ENCODE measurements at places on chromosomes 2 and 18.

- DNase-seq = no peak
Observed at GRCh38 chr18:54995421-54996143, 36.3 kb upstream of the CCDC68 start.

DNA sequence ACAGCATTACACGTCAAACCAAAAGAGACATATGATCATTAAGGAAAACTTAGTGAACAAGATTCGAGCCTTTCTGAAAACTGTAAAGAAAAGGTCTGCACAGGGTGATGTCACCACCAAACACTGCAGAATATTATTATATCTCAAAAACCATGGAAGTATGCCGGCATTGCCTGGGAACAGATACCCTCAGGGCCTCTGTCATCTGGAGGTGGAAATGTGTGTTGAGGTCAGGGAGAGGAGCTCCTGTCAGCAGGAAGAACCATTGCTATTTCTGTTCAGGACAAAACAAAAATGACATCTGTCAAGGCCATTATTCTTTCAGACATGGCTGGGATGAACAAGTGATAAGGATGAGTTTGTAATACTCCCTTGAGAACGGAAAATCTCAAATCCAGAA, 365.9 kb upstream of the TRIB2 start:
- DNase-seq = no peak

- DNase-seq = no peak
Observed at GRCh38 chr2:7792031-7792651, 874.9 kb downstream of the RNF144A start.

- no peak for DNase-seq
Observed at GRCh38 chr2:102591491-102592045, 27.8 kb upstream of the SLC9A2 start.

DNA sequence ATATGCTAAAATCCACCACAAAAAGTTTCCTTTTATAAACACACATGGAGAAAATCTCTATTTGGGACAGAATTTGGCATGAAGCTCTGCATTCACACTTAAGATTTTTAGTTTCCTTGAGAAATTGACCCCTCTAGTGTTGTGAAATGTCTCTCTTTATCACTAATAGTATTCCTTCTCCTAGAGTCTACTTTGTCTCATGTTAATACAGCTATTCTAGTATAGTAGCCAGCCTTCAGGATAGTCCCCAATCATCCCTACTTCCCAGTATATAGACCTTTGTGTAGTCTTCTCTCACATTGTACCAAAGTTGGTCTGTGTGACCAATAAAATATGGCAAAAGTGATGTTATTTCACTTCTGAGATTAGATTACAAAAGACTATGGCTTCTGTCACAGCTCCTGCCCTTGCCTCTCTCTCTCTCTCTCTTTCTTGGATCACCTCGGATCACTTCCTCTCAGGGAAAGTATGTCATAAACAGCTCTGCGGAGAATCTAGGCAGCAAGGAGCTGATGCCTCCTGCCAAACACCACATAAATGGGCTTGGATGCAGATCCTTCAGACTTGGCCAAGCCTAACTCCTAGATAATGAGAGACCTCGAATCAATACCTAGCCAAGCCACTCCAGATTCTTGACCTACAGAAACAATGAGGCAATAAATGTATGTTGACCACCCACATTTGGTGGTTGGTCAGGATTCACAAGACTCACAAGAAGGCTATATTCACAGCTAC, 59.7 kb upstream of the NABP1 start:
- DNase-seq = no peak

GRCh38 chr2:101145406-101145805, 5.8 kb downstream of the TBC1D8 start:
- no peak for DNase-seq

GRCh38 chr18:25349926-25350487, 2.0 kb downstream of the ZNF521 start:
- DNase-seq = no peak

- DNase-seq = no peak
Observed at GRCh38 chr2:202122980-202123720, 50.1 kb downstream of the KIAA2012 start.

DNA sequence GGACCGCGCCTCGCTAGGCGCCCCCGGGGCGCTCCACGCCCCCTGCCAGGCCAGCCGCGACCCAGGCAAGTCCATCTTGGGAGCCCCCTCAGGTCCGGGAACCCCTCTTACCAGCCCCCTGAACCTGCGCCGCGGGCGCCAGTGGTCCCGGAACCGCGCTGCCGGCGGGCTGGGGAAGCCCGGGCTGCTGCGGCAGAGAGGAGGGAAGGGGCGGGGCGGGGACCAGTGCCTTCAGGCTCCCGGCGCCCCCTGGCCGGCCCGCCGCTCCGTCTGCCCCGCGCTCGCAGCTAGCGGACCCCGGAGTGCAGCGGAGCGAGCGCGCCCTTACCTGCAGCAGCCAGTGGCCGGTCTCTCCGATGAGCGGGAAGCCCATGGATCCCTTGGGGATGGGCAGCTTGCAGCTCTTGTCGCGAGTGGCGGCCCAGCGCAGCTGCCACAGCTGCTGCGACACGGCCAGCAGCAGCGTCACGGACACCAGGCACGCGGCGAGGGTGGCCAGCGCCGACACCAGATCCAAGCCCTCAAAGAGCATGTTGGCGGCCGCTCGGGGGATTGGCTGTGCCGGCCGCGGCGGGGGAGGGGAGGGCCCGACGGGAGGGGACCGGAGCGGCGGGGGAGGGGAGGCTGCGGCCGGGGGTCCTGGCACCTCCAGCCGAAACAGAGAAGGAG, at the start of gene CYP26B1:
Gene CYP26B1, minus strand, starts transcription at position 560 of the 669 bp plus-strand sequence. Its CDS starts 28 bp downstream, at position 532.
- DNase-seq = no peak

DNA sequence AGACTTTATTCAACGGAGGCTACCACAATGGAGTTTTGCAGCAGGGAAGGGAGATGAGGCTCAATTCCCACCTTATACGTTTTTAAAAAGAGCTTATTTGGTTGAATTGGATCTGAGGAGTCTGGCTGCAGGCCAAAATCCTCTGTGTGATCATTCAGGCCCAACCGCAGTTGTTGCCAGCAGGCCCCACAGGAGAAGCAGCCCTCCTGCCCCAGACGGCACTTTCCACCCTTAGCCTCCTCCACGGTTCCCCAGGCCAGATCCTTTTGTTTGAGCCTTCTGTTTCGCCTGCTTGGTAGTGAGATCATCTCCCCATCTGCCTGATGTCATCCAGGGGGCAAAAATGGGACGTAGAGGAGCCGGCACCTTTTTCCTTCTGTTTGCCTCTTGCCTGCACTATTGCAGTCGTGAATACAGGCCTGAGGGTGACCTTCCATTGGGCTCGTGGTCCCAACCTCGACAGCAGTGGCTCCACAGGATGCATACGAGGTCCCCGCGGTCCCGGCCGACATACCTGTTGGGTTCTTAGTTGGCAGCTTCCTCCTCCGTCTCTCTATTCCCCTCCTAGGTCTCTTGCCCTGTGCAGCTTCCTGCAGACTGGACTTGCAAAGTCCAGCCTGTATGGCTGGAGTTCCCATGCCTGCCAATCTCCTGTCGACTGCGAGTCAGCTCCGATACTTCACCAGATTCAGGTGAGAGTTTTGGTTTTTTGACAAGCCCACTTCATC, 9.3 kb upstream of the GPR35 start:
- DNase-seq = no peak

GRCh38 chr2:9261231-9261883, 54.7 kb downstream of the ASAP2 start:
- no peak for DNase-seq

DNA sequence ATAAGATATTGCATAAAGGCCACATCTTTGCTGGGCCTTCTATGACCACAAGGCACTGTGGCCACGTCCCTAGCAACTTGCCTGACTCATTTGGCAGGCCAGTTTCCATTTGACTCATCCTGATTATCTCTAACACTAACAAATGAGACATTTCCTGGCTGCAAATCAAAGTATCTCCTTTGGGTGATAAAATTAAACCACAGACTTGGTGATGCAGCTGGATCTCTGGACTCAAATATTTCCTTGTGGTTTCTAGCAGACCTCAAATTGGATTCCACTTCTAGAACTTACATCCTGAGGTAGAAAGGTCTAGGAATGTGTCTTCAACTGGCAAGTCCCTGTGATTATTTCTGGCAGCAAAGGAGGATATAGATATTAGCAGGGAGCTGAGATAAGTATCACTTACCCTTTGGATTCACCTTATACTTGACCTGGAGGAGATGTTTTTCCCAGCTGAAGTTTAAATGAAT, 167.9 kb upstream of the NXPH2 start:
- DNase-seq = no peak

DNA sequence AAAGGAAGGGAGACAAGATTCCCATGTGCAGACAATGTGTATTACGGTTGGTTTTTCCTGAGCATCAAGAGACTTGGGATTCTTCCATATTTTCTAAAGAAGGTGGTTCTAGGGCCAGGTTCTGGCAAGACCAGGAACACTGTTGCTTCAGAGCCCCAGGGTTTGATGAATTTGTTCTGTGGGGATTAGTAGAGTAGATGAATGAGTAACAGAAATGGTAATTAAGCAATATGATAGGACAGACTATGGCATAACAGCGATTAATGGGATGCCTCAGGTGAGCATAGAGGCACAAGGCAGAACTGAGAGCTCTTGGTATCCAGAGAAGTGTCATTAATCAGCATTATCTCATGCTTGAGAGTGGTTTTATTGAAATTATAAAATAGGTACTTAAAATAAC, 82.8 kb upstream of the PNPT1 start:
- DNase-seq = no peak

- DNase-seq = no peak
Observed at GRCh38 chr2:18078216-18078615, 199.7 kb downstream of the KCNS3 start.

DNA sequence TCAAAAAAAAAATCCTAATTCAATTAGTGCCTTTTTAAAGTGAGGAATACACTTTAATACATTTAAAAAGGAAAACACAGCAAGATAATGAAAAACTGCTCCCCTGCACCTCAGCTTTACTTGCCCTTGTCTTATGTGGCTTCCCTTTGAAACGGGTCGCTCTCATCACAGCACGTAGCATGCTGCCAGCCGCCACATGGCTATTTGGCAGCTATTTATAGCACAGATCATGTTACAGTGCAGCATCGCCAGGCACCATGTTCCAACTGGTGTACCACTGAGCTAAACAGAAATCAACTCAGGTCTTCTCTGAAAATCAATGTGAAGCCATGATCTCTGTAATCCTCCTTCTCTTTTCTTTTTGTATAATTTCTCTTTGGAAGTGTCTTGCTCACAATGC, 65.1 kb downstream of the TMEM182 start:
- DNase-seq = no peak

DNA sequence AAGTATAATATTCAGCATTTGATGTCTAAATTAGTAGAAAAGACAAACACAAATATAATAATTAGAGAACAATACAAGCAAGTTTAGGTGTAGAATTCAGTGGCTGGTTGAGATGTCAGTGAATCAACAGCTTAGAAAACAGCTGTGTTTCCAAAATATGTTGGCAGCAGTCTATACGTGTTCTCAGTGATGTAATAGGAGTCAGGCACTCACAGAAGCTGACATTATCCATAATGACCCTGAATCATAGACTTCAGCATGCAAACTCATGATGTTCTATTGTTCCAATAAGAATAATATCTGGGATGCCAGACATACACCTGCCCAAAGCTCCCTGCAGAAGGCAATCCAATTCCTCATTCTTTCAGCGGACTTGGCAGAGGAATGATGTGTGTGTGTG, 164.7 kb downstream of the SLC8A1 start:
- no peak for DNase-seq

DNA sequence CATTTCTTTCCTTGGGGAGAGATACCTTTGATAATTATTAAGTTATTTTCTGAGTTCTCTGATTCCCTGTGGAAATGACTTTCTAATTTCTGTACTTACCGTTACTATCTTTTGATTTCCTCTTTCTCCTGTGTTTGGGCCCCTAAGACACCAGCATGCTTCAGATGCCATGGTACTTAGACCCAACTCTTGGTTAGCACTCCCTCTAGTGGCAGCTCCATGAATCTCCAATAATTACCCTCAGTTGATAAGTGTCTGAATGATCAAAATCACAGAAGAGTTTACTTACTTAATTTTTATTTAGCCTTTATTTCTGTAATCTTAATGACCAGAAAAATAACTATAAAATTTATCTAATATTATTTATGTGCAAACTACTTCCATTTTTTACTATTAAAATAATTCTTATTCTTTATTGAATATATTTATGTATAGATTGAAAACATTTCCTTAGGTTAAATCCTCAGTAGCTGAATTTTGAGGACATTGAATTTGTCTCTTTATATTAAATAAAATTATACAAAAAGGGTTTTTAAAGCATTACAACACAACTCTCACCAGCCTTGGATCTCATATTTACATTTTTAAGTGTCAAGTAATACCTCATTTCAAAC, 300.4 kb downstream of the KCNS3 start:
- no peak for DNase-seq

- DNase-seq = no peak
Observed at GRCh38 chr2:19543663-19544383, 185.4 kb upstream of the OSR1 start.

- no peak for DNase-seq
Observed at GRCh38 chr18:79400591-79401381, 5.1 kb downstream of the NFATC1 start.

- DNase-seq = no peak
Observed at GRCh38 chr2:191152482-191153240, 1.9 kb upstream of the STAT4 start.

DNA sequence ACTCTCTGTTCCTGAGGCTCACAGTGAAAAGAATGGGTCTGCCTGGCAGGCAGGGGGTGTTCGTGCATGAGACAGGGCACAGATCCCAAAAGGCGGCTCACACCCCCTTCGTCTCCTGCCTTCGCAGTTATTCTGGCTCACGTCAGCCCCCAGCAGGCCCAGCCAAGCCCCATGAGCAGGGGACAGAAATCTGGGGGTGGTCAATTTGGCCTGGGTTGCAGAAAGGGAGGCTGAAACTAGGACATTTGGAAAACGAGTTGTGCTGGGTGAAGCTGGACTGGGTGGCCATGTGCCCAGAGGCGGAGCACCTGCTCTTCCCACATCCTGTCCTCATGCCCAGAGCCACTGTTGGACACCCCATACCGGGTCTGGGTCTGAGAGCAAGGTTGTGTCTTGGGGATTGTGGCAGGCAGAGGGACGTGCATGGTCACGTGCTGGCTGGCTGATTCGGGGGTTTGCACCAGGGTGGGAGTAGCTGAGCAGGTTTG, 99.0 kb upstream of the MCFD2 start:
- DNase-seq = no peak

- DNase-seq = no peak
Observed at GRCh38 chr18:79555885-79556284, 123.7 kb upstream of the CTDP1 start.

DNA sequence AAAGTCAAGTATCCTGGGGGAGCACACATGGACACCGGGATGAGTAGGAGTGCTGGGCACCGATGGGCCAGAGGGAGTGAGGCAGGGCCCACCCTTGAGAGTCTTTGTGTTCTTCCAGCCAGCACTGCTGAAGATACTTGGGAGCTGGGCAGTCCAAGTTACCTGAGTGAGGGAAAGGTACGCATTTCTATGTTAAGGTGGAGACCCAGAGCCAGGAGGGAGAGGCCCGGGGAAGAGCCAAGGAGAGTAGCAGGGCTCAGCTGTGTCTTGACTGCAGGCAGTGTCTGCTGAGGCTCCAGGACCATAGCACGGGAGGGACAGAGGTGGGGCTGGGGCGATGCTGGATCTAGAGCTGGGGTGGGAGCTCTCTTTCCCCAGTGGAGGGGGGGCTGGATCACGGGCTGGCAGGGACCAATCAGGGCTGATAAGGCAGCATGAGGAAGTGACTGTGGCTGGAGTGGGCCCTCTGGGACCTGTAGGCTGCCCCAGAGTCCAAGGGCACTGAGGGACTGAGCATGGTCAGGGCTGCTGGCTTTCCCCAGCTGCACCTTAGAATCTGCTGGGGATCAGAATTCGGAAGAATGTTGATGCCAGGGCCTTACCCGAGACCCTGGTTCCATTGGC, 289.2 kb downstream of the PHLPP1 start:
- DNase-seq = no peak

- no peak for DNase-seq
Observed at GRCh38 chr2:171201271-171201670, 40.6 kb upstream of the TLK1 start.

GRCh38 chr18:54950221-54950620, 9.0 kb downstream of the CCDC68 start:
- DNase-seq = no peak
